ENCODE measurements at places on chromosomes 5 and 9.

DNA sequence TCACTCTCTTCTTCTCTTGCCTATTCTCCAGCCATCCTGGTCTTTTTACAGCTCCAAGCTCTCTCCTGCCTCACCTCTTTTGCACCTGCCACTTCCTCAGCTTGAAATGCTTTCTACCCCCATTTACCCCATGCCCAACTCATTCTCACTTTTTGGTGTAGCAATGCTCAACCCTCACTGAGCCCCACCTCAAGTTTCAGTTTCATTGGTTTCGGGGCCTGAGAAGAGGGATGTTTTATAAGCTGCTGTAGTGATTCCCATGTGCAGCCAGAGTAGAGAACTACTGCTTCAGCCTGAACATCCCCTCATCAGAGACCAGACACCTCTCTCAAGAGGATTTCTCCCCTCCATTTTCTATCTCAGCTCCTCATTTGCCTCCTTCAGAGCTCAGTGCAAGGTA is 45.2 kb upstream of the FYB1 start:
- no peak for DNase-seq

GRCh38 chr9:116685166-116685565 is 1.9 kb upstream of the TRIM32 start:
- DNase-seq = no peak

DNA sequence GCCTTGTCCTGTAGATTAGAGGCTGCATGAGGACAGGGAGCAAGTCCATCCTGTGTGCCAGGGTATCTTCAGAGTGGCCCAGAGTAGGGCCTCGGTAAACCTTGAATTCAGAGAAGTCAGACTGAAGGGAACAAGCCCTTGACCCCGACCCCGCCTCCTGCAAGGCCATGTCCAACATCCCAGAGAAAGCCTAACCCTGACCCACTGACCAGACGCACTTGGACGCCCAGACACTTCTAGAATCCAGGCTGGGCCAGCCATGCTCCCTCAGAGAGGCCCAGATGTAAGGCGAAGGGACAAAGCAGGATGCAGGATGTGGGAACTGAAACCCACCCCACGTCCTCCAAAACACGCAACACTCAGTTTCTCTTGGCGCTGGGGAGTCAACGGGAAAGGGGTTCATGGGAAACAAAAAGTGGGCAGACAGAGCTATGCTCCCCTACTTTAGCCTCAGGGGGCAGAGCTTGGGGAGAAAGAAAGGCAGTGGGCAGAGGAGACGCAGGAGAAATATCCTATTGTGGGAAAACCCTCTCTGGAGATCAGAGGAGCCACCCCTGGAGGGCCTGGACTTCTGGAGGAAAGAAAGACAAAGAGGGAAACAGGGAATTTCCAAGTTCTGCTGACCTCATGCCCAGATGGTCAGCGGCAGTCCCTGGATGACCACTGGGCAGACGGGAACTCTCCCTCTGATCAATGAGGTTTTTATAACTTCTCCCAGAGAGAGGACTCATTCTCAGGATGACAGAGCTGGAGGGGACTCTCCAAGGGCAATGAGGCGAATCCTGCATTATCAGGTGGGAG is 13.0 kb downstream of the TNIP1 start:
- no peak for DNase-seq

- DNase-seq = no peak
Measured at GRCh38 chr5:5409151-5409810, 13.2 kb upstream of the ICE1 start.

GRCh38 chr5:178120607-178121357 is 7.5 kb downstream of the N4BP3 start:
- peak; percentile 60 for DNase-seq

DNA sequence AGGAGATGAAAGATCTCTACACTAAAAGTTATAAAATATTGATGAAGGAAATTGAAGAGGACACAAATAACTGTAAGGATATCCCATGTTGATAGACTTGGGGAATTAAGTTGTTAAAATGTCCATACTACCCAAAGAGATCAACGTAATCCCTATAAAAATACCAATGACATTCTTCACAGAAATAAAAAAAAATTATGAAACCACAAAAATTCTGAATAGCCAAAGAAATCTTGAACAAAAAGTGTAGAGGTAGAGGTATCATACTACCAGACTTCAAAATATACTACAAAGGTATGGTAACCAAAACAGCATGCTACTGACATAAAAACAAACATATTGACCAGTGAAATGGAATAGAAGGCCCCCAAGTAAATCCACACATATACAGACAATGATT is 71.5 kb upstream of the ELL2 start:
- no peak for DNase-seq

DNA sequence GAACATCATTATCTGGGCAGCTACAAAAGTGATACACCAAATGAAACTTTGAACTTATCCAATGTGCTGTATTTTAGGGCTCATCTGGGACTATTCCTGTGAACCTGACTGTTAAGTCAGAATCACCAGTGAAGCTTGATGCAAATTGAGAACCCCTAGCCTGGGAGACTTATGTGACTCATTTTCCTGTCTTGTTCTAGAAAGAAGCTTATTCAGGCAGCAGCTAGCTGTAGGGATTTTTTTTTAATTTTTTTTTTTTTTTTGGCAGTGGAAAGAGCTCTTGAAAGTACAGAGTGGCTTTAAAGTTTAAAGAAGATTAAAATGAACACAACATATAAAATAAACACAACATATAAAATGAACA is 81.1 kb upstream of the TNFAIP8 start:
- DNase-seq = no peak

DNA sequence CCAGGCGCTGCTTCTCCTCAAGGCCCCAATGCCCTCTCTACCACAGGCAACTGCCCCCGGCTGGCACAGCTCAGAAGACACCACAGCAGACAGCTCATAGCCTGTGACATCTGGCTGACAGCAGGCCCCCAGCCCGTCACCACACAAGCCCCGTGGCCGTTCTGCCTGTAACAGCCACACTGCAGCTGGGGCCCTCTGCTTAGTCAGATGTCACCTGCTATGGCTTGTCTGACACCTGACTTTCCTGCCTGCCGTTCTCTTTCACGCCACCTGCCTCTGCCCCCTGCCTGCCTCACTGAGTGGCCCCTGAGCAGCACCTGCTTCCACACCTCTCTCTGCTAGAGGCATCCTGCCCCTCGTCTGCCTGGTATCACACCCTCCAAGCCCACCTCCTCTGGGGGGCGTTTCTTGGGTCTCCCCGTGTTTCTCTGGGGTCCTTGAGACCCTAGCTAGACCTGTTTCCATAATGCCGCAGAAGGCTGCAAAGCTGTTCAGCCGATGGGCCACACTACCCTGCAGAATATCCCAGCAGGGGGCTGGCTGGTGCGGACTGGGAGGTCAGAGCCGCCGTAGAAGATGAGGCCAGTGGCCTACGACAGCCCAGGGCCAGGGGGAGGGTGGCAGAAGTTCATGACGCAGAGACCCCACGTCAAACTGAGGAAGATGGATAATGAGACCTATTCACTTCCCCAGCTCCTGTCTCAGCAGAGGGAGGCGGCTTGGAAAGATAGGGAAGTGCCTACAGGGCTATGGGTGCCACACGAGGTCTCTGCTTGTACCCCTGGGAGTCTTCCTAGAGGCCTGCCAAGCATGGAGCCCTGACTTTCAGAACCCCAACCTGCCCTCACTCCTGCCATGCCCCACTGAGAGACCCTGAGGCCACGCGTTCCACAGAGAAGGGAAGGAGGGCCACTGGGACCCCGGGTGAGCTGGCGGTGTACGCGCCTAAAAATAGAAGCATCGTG is 95.1 kb downstream of the ZNF354C start:
- no peak for DNase-seq

DNA sequence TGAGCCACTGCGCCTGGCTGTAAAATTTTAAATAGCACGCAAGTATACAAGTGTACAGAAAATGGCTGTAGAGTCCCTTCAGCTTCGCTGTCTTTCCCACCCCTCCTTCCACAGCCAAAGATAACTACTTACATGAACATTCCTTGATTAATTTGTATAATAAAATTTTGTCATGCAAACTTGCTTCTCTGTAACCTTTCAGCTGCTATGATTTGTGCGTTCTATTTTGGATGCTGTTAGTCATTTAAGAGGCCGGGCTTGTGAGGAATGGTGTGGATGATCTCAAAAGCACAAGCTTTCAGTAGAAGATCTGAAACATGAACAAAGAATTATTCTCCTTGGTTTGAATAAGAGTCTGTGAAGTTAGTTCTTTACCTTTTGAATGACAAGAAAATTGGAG is 115.0 kb upstream of the TLE1 start:
- no peak for DNase-seq

DNA sequence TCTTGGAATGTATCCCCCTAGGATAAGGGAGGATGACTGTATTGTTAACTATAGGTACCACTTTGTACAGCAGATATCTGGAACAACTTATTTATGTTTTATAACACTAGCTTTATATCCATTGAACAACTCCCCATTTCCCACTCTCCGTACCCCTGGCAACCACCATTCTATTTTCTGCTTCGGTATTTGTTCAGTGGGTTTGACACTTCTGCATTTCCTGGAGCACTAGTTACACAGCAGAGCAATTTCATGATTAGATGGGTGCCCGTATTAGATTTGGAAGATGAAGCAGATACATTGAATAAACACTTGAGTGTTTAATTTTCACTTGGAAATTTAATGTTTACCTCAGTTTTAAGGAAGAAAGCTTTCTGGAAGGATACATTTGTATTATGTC is 67.4 kb downstream of the SLC46A2 start:
- DNase-seq = no peak

- DNase-seq = no peak
Measured at GRCh38 chr9:121708768-121709488, 57.5 kb downstream of the DAB2IP start.

DNA sequence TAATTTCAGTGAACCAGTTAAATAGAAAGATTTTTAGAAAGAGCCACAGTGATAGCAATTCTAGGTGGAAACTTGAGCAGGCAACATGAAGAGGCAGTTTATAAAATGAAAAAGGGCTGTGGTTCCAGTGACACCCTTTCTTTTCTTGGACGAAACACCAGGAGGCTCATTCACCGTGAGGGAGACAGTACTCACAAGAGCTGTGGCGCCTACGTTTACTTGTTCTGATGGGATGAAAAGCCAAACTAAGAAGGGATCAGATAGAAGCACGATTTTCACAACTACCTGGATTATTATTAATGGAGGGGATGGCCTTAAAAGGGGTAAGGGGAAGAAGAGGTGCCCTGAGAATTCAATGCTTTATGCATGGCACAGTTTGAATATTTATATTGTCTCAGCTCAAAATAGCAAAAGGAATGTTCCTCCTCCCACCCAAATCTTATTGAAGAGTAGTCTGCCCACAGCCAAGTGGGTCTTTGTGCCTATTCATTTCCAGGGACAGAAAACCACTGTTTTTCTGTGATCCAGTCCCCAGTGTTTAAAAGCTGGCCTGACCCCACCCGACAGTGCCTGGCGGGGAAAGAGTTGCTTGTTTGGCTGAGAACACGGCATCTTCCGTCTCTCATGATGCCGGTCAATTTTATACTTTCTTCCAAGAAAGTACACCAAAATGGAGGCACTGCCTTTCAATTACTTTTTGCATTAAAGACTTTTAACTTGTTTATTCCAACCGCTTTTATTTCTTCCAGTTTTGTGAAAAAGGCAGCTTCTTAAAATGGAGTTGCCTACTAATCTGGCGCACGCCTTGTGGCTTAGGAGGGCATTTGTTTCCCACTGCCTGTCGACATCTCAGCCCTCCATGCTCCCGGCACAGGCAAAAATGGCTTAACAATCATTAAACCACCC is 51.9 kb downstream of the HABP4 start:
- no peak for DNase-seq

DNA sequence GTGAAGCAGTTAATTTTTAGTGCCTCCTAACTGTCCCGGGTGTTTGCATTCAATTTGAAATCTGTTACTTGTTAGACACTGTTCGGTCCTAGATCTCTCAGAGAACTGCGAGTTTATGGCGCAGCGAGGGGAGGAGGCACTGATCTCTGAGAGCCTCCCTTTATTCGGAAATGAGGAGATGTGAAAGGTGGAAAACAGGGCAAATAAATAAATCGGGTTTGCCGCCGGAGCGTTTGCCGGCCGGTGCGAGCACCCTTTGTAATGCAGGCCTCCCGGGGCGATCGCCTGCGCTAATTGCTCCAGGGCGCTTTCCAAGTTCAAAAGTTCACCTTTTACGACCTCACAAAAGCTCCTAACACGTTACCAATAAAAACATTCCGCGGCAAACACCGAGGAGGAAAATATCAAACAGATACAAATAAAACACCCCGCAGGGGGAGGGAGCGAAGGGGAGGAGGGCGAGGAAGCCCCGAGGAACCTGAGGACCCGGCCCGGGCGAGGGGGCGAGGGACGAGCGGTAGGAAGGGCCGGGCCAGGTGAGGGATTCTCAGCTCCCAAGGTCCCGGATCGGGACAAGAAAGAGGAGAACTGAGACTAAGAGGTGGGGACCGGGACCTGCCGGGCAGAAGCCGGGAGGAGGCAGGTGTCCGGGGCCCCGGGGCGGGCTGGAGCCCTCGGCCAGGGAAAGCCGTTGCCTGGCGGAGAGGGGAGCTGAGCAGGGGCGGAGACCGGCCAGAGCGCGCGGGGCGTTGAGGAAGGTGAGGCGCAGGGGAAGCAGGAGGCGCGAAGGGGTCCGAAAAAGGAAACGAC is 1.4 kb downstream of the NR6A1 start:
- DNase-seq = no peak

- DNase-seq = no peak
Measured at GRCh38 chr9:16884952-16885513, 14.6 kb upstream of the BNC2 start.

GRCh38 chr5:177471610-177472356 is 1.7 kb downstream of the DBN1 start:
- no peak for DNase-seq
